Body of pancreas (tissue), 4 donors: ENCODE measurements at places on chromosomes 2 and 18. TPM values are rescaled to one million over a fixed set of nuclear protein-coding genes. Genes with fewer than 3 reads are reported as not detected.

- no peaks in the 10 kb centered on the region for H3K27me3 ChIP-seq
- H3K4me1 ChIP-seq, result no peaks in the 10 kb centered on the region
- H3K4me3 ChIP-seq, result no peak overlapping the region
- no peaks in the 10 kb centered on the region for H3K36me3 ChIP-seq
- DNase-seq, result no peak
These were observed 1199.1 kb upstream of the GYPC start for GRCh38 chr2:125456693-125457363.

DNA sequence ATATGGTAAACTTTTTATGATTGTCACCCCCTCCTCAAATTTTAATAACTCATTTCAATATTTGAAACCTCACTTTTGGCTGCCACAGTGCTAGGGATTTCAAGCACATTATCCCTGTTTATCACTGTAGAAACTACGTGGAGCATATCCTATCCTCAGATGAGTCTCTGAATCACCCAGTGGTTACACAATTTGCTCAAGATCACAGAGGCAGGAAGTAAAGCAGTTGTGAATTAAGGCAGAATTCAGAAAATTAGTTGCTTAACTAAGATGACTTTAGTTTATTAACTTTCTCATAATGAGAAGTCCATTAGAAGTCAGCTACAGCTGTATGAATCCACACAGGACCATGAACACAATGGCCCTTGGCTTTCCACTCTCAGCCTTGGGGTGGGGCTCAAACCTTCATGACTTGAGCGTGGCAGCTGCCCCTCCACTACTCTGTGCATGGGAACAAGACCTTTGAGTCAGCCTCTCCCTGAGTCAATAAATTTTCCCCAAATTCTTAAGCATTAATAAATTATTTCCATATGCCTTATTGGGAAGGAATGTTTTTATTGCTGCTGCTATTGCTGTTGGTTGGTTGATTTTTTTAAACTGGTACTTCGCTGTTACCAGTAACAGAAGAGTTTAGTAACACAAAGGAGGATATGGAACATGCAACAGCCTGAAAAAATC lies 369.0 kb downstream of the CBLN2 start:
- no peak for DNase-seq
- H3K27ac ChIP-seq, result no peak overlapping the region
- no peaks in the 10 kb centered on the region for H3K36me3 ChIP-seq
- H3K4me3 ChIP-seq, result no peak overlapping the region

The NR4A2 gene
- total RNA-seq, result 5.9 TPM

The CAPN14 gene
- not detected for total RNA-seq

The PROC gene
- 0.26 TPM for total RNA-seq
